NCI-H1930 (cell line): ENCODE measurements at places on chromosomes 16 and 17.

DNA sequence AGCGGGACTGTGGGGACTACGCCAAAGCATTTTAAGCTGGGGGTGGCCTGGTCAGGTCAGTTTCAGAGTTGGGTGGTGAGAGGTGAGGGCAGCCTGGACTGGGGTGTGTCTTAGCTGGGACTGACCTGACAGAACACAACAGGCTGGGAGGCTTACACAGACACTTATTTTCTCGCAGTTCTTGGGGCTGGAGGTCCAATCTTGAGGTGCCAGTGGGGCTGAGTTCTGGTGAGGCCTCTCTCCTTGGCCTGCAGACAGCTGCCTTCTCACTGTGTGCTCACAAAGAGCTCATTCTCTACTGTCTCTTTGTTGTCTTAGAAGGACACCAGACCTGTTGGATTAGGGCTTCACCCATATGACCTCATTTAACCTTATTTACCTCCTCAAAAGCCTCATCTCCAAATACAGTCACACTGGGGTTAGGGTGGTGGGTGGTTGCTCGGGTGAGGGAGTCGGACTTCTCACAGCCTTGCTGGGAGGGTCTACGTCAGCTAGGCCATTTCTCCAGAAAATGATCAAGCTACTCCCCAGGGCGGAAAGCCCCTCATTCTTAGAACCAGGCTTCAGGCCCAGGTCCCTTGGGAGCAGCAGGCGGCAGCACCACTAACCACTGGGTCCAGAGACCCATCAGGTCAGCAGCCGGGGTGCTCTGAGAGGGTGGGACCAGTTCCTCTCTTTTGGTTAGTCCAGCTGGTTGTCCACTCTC, 149.3 kb downstream of the RAB11FIP4 start:
- no peak for DNase-seq

DNA sequence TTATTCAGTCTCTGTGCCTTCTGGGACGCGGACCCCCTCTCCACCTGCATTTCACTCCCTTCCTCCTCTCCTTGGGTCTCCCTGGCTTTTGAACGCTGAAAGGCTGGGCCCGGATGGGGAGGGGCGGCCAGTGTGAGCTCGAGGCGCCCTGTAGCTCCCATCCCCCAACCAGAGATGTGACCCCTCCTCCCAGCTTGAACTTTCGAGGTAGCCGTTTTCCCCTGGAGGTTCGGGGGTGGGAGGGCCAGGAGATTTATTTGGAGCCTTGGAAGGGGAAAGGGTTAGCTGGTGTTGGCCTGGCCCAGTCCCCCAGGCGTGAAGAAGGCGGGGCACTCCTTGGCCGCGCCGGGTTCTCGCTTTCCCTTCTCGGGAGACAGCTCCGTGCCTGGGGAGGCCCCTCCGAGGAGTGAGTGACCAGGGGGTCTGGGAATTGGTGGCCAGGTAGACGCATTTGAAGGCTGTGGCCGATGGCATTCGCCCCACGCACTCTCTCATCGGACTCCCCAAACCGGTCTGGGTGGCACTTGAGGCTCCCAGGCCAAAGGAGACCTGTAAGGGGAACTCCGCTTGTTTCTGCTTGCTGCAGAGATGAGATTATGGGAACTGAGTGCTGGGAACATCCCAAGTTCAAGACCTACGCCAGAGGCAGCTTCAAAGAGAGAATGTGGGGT, 942 bp downstream of the LDAF1 start:
- no peak for DNase-seq

- DNase-seq = no peak
Observed at GRCh38 chr16:52022177-52022576, 524.8 kb downstream of the TOX3 start.

- no peak for DNase-seq
Observed at GRCh38 chr17:49976163-49976827, 7.3 kb downstream of the DLX4 start.

- DNase-seq = no peak
Observed at GRCh38 chr16:57185446-57185944, 344 bp downstream of the PSME3IP1 start.

- DNase-seq = peak; percentile 66
Observed at GRCh38 chr17:41695954-41696757, 7.5 kb downstream of the EIF1 start.

DNA sequence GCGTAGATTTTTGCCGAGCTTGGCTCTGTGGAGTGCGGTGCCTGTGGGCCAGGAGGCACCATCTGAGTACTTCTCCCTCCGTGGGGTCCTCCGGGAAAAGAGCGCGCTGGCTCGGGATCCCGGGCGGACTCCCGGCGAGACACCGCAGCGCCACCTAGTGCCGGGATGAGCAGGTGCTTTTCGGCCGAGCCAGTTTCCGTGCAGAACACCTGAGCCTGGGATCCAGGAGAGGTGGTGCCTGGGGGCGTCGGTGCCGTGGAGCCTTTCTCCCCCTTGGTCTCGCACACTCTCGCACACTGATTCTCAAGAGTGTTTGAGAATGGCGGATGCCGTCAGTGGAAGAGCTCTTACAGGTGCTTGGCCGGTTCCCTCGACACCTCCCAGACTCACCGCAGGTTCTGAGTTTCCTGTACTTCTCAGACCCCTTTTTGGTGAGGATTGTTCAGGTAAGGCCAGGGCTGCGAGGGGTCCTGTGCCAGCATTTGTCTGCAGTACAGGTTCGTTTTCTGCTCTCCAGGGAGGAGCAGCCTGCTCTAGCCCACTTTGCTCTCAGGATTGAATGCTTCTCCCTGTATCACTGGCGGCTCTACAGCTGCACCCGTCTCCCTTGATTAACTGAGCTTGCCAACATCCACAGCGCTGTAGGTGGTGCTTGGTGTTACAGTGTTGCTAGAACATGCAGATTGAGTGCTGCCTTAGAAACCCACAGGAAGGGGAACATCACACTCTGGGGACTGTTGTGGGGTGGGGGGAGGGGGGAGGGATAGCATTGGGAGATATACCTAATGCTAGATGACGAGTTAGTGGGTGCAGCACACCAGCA, 23.3 kb downstream of the TBCD start:
- peak; percentile 67 for DNase-seq

GRCh38 chr17:74842599-74843351, 16.9 kb downstream of the GRIN2C start:
- DNase-seq = peak; percentile 62

DNA sequence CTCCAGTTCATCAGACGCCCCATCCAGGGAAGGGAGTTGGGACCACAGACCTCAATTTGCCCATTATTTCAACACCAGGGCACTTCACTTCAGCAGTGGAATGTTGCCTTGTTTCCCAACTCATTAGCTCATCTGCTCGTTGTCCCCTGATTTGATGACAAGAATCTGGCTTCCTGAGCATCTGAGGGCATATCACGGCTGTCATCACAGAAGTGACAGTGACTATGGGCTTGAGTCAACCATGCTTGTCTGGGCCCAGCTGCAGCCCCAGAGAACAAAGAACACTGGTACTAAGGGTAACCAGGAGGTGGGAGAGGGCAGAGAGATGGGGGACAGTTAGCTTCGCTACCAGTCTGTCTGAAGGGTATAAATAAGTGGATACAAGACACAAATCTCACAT, 266.0 kb upstream of the SDK2 start:
- DNase-seq = no peak

GRCh38 chr16:47045459-47045858, 72.0 kb upstream of the DNAJA2 start:
- DNase-seq = no peak

GRCh38 chr17:29629839-29630238, 7.1 kb upstream of the CORO6 start:
- no peak for DNase-seq

- no peak for DNase-seq
Observed at GRCh38 chr16:3922241-3922640, 41.7 kb upstream of the CREBBP start.

GRCh38 chr17:52140601-52141000, 17.9 kb downstream of the CA10 start:
- DNase-seq = no peak

DNA sequence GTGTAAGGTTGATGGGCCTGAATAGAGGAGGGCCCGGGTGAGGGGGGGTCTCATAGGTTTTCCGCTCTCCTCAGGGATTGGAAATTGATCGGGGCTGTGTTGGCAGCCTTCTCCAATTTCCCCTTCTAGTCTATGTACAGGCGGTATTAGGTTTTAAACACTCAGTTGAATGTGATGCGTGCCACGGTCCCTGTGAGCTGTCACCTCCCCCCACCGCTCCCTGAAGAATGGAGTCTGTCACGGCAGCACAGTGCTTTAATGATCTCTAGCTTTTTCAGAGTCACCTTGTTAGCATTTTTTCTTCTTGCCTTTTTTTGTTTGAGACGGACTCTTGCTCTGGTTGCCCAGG, 800 bp downstream of the COX4I1 start:
- no peak for DNase-seq

DNA sequence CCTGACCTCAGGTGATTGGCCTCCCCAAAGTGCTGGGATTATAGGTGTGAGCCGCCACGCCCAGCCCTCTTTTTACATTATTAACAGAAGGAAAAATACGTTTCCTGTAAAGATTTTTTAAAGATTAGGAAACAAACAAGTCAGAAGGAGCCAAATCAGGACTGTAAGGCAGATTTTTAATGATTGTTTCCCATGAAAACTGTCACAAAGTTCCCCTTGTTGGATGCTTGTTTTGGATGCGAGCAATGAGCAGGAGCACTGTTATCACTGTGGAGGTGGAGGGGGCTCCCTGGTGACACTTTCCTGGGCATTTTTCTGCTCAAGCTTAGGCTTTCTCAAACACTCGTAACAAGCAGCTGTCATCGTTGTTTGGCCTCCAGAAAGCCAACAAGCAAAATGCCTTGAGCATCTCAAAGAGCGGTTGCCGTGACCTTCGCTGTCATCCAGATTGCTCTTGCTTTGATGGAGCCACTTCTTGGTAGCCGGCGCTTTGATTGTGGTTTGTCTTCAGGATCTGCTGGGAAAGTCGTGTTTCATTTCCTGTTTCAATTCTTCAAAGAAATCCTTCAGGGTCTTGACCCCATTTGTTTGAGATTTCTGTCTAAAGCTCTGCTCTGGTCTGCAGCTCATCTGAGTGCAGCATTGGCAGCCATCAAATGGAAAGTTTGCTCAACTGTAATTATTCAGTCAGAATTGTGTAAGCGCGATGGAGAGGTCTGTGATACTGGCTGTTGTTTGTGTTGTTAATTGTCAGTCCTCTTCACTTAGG, 128.7 kb downstream of the RPTOR start:
- no peak for DNase-seq

- no peak for DNase-seq
Observed at GRCh38 chr17:6496640-6497441, 52.6 kb downstream of the PIMREG start.

DNA sequence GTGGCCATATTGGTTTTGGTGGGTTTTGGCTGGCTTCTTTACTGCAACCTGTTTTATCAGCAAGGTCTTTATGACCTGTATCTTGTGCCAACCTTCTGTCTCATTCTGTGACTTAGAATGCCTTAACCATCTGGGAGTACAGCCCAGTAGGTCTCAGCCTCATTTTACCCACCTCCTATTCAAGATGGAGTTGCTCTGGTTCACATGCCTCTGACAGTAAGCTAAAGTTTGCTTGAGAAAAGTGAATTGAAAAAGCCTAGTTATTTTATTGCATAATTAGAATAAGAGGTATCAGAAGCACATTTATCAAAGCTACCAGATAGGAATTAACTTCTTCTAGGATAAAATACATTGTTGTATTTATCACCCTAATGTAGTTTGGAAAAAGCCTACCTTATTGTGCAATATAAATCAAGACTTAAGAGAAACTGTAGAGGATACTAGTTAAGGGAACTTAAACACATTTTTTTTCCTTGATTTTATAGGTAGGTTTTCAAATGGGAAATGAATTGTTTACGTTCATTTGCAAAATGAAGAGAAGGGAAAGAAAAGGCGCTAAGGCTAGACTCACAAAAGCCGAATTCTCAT, 202.3 kb upstream of the KCNJ16 start:
- no peak for DNase-seq

GRCh38 chr17:73998653-73999645, 204.5 kb upstream of the RPL38 start:
- DNase-seq = peak; percentile 55

- DNase-seq = no peak
Observed at GRCh38 chr17:49369089-49369488, 7.0 kb upstream of the ZNF652 start.

DNA sequence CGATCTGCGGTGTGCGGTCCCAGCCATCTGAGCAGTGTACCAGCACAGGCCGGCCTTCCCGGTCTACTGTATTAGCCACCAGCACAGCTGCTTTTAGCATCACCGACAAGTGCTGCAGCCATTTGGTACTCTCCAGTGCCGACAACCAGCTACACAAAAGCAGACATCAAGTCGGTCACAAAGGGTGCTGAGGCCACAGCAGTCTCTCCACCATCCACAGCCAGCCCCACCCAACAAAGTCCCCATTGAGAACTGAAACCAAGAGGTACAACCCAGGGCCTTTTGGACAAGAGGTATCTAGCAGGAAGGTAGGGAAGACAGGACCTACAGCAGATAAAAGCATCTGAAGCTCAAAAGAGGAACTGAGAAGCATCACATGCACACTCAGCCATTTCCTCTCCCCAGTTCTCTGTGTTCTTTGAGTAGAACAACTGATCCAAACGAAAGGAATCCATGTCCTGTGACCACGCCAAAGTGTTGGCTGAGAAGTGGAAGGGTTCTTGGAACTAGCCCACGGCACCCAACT, 9.5 kb downstream of the MTMR4 start:
- DNase-seq = no peak

GRCh38 chr17:69592692-69593350, 178.3 kb downstream of the MAP2K6 start:
- DNase-seq = no peak

DNA sequence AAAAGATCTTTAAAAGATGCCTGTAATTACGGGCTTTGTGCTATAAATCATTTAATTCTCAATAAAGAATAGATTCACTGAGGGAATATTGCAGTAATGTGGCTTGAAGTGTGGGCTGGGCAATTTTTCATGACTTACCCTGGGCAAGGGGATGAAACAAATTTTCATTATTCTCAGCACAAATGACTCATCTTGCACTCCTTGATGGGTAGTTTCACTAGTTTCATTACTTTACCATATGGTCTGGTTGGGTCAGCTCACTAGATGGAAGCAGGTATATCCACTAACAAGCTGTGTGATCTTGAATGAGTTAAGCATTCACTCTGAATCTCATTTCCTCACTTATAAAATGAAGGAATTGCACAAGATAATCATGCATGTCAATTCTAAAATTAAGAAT, 234.3 kb downstream of the ABCC12 start:
- DNase-seq = no peak

DNA sequence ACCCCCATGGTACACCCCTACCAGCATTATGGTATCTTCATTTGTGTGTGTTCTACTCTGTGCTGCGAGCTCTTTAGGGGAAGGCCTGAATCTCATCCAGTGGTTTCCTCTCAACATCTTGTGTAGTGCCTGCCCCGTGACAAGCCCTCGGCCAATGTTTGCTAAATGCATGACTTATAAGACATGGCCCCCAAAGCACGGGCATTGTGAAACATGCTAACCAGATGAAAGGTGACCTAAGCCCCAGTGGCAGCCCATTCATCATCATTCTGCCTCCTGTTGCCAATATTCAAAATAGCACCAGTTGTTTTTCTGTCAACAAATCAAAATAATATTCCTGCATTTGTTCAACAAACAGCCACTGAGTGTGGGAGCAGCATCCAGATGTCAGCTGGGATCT, 108.8 kb upstream of the HSBP1 start:
- DNase-seq = no peak
